ENCODE measurements at places on chromosomes 6 and 20.

DNA sequence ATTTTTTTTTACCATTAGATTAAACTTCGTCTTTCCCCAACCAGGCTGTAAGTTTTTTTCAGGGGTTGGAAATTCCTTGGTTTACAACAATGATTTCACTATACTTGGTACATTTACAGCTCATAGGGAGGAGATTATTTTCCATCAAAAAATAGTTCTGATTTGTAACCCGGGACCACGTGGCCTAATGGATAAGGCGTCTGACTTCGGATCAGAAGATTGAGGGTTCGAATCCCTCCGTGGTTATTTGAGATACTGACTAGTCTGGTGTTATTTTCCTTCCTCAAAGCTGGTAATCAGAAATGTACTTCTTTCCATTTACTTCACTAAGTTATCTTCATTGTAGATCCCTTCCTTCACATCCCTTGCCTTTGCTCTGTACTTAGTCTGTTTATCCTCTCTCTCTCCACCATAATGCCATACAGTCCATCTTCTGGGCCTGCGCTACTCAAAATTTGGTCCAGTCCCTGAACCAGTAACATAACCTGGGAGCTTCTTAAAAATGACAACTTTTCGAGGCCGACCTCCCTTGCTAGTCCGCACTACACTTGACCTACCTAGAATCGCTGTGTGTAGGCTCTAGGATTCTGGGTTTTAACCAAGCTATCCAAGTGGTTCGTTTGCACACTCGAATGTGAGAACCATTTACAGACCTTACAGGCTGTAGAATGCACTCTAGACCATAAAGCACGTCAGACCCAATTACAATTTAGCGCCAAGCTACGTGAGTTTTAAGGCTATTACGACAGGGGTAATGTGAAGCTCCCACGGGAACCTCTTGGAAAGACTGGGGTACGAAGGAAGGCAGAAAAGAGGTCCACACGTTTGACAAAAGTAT lies 42.1 kb upstream of the BTN3A2 start:
- DNase-seq, result peak; percentile 92

GRCh38 chr20:47586649-47587294 lies 85.1 kb downstream of the NCOA3 start:
- no peak for DNase-seq

GRCh38 chr20:57090590-57091560 lies 175.6 kb downstream of the BMP7 start:
- no peak for DNase-seq

GRCh38 chr6:163831736-163832135 lies 417.2 kb downstream of the QKI start:
- DNase-seq, result no peak

- DNase-seq, result no peak
These were observed 603.8 kb downstream of the FRK start for GRCh38 chr6:115456848-115457247.

DNA sequence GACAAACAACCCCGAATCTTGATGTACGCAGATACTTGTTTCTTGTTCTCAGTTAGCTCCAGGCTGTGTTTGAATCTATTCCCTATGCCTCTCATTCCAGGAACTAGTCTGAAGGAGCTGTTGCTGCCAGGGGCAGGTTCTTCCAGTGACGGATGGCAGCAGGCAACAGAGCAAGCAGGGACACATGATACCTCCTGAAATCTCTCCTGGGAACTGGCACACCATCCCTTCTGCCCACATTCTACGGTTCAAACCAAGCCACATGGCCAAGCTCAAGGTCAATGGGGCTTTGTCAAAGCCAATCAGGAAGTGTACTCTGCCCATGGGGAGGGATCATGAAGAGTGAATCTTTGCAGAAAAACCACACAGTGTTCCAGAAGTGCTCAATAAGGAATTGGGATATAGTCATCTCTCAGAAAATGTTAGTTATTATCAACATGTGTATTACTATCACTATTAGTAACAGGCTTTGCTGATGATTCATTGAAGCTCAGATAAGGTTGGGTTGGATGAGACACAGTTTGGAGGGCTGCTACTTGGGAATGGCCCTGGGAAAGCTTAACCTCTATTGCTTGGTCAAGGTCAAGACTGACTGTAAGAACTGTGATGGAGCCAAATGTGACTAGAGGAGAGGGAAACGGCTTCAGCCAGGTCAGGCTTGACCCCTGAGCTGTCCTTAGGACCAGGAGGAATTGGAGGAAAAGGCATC lies 454.9 kb downstream of the PTPRT start:
- DNase-seq, result no peak

DNA sequence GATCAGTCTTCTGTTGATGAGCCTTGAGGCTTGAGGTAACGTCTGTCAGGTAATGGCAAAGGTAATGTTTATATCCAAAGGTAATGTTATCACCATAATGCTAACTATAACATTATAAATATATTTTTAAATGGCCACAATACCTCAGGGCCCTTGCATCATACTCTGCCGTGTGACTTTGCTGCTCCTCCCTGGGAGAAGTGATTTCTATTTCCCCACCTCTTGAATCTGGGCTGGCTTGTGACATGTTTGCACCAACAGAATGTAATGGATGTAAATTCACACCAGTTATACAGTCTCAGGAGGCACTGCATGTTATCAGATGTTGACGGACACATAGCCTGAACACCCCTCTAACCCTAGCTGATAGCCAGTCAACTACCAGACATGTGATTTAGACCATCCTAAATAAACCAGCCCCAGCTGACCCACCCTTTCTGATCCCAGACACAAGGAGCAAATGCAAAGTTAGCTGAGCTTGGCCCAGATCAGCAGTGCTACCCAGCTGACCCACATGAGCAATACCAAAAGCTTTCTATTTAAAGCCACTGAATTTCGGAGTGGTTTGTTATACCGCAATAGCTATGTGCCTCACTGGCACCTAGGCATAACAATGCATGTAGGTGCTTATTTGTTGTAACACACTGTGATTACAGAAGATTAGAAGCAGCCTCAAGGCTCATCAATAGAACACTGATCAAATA lies 93.8 kb upstream of the SIRPA start:
- no peak for DNase-seq

GRCh38 chr20:19291024-19291817 lies 78.8 kb downstream of the SLC24A3 start:
- DNase-seq, result no peak

DNA sequence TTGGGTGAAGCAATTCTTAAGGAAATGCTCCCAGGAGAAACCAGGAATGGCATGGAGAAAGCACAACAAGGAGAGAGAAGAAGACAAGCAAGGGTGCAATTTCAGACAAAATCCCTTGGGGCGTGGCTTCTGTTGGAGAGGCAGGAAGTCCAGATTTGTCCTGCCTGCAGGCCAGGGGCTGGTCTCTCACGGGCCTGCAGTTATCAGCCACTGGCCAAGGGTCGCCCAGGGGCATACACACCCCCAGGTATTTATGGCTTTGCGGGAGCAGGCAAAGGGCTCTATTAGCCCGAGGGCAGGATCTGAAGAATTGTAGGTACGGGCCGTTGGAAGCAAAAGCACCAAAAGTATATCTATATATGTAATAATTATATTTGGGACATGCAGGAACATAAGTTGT lies 87.7 kb downstream of the IYD start:
- DNase-seq, result no peak

Measured in NCI-H446 (cell line).